Fibroblast of upper back skin (primary cell): ENCODE measurements at places on chromosomes 13 and 19.

DNA sequence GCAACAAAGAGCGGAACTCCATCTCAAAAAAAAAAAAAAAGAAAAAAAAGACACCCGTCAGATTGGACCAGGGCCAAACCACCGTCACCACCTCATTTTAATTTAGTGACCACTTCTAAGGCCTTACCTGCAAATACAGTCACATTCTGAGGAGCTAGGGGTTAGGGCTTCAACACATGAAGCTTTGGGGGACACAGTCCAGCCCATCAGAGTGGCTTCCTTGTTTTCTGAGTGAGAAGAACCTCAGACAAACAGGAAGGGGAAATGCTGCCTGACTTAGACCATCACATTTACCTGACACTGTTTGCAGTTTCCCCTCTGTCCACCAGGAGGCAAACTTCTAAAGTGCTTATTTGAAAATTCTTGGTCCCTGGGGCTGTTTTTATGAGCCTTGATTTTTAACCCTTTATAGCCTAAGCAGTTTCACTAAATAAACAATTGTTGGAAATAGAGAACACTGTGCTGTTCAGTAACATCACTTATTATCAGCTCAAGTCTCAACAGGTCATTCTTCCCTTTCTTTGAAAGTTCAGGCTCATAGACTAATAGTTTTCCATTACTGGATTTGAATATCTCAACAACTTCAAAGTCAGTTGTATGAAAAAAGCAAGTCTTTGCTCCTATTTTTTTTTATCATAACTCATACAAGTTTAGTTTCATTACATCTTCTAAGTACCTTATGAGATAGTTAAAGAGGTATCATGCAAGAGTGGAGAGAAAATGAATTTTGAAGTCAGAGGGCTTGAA, 74.9 kb upstream of the WASF3 start:
- DNase-seq, result peak; percentile 75

DNA sequence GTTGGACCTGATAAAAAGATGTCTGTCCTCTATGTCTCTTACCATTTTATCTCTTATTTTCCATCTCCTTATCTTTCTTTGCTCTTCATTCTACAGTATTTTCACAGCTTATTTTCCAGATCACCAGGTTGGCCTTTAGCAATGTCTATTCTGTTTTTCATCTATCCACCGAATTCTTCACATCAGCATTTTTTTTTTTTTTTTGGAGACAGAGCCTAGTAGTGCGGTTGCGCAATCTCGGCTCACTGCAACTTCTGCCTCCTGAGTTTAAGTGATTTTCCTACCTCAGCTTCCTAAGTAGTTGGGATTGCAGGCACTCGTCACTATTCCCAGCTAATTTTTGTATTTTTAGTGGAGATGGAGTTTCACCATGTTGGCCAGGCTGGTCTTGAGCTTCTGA, 49.0 kb downstream of the DNAJC15 start:
- no peak for DNase-seq

GRCh38 chr13:29284726-29285125, 310.8 kb downstream of the SLC7A1 start:
- DNase-seq, result no peak

DNA sequence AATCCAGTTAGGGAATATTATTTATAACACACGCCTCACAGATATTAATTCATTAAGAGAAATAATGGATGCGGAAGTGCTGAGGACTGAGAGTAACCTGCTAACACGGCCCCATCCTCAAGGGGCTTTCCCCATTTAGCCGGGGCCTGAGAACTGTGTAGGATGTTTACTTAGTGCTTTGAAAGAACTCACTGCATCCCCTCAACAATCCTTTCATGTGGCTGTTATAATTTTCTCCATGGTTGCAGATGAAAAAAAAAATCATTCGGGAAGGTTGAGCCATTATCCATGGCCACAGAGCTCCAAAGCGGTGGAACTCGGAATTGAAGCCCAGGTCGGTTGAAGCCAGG, 98.2 kb downstream of the ING1 start:
- no peak for DNase-seq

DNA sequence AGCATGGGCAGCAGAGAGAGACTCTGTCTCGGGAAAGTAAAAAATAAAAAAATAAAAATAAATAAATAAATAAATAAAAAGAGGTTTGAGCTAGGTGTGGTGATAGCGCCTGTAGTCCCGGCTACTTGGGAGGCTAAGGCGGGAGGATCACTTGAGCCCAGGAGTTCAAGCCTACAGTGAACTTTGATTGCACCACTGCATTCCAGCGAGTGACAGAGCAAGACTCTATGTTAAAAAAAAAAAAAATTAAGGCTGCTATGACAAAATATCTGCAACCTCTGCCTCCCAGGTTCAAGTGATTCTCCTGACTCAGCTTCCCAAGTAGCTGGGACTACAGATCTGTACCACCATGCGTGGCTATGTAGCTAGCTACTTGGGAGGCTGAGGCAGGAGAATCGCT, 3.2 kb upstream of the DENND1C start:
- DNase-seq, result no peak

GRCh38 chr19:48344892-48345291, 18.8 kb downstream of the TMEM143 start:
- DNase-seq, result no peak

DNA sequence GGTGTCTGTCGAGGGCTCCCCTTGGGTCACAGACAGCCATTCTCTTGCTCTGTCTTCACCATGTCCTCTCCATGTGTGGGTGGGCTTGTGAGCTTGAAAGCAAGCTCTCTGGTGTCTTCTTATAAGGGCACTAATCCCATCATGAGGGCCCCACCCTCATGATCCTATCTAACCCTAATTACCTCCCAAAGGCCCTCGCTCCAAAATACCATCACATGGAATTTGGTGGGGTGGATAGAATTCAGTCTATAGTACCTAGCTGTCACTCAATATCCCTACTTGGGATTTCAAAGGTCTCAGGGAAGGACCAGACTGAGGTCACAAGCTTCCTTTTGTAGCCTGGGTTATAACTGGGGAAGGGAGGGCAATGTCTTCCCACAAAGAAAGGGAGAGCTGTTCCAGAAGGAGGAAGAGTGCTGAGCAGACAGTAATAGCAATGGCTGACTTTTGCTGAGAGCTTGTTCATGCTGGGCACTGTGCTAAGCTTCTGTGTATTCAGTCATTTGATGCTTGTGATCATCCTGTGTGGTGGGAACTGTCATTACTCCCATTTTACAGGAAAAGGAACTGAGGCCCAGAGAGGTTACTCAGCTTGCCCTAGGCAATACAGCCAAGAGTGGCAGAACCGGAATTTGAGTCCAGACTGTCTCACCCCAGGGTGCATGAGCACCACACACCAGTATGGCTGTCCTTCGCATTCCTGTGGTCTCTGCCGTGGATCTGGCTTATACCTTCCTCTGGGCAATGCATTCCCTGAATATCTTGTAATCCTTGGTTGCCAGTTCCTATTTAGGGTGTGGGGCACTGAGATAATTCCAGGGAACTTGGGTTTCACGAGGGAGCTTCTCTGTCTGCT, 8.2 kb downstream of the FXYD5 start:
- DNase-seq, result peak; percentile 30

GRCh38 chr13:80530191-80530590, 189.3 kb upstream of the SPRY2 start:
- DNase-seq, result peak; percentile 62

DNA sequence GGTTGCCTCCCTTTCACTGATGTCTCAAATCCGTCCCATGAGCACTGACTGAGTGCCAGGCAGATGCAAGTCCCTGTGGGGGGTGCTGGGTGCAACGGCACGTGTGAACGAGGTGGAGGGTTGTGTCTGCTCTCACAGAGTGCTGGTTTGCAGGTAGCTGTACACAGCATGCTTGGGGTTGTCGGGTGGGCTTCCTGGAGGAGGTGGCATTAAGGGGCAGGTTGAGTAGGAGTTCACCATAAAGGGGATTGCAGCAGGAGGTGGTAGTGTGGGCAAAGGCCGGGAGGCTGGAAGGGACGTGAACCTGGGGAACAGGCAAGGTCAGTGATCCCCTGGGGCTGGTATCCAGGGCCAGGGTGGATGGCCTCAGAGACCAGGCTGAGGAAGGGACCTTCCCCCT, 17.2 kb downstream of the COLGALT1 start:
- DNase-seq, result no peak

DNA sequence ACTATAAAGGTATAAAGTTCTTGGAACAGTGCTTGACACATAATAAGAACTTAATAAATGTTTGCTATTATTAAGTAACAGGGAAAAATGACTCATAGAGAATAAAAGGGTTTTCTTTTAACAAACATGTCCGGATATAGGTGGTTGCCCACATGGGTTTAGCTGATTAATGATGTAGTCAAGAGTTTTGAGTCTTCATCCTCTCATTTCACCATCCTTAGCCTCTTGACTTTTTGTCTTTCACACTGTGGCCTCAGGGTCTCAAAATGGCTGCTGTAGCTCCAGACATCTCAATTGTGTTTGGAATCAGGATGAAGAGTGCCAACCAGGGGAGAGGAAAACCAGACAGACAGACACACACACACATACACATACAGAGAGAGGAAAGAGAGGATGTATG, 97.9 kb downstream of the HSPH1 start:
- no peak for DNase-seq

- no peak for DNase-seq
These were observed 2.4 kb downstream of the LNX2 start for GRCh38 chr13:27617881-27618321.

GRCh38 chr19:30150626-30151025, 208.6 kb downstream of the URI1 start:
- peak; percentile 10 for DNase-seq

DNA sequence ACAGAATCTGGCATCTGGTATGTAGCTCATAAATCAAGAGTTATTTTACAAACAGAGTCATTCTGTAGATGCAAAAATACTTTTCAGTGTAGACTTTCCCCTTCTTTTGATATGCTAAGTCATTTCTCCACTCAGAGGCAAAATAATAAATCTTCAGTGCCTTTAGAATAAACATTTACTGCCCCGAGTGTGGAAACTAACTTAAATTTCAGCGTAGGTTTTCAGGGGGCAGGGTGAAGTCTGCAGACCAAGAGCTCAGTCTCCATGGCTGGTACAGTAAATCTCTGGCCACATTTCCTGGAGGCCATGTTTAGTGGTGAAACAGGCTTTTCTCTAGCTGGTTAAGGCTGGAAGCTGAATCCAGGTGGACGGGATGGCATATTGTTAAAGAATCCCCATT, 13.1 kb upstream of the ADPRHL1 start:
- no peak for DNase-seq

DNA sequence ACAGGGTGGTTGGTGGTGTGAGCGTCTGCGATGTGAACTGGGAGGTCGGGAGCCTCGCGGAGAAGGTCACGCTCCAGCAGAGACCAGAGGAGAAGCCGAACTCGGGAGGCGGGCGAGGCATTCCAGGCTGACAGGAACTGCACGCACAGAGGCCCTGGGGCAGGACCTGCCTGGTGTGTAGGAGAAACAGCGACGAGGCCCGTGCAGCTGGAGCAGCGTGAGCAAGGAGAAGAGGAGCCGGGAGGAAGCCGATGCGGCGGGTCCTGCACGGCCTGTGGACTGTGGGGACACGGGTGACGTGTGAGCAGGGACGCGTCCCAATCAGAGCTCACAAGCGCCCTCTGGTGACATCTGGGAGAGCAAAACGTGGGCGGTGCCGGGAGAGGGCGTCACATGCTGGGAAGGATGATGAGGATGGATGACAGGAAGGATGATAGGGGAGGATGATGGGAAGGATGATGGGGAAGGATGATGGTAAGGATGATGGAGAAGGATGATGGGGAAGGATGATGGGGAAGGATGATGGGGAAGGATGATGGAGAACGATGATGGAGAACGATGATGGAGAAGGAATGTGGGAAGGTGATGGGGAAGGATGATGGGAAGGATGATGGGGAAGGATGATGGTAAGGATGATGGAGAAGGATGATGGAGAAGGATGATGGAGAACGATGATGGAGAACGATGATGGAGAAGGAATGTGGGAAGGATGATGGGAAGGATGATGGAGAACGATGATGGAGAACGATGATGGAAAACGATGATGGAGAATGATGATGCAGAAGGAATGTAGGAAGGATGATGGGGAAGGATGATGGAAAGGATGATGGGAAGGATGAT, 16.1 kb upstream of the MADCAM1 start:
- peak; percentile 58 for DNase-seq

DNA sequence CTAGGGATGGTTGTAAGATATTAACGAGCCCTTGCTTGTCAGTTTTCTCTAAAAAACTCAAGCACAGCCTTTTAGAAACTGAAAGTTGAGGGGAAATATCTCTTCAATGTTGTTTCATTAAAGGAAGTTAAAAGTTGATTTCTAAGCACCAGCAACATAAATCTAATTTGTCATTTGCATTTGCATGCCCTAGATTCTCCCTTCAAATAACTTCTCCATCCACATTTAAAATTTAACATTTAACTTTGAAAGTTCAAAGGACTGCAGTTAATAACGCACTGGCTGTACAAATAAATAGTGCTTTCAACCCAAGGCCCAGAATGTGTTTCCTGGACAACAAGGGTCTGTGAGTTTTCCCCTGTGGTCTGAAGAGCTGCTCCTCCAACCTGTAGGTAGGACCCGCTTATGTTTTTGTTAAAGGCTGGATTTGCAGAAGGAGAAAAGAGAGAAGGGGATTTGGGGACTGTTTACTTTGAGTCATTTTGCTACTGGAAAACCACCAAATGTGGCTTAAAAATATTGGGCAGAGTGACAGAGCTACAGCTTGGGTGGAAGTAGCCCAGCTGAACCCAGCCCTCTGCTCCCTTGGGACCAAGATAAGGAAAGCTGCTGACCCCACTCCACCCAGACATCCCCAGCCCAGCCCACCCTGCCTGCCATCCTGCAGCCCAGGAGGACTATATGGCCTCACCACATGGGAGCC, 39.8 kb downstream of the TNFRSF19 start:
- DNase-seq, result no peak

DNA sequence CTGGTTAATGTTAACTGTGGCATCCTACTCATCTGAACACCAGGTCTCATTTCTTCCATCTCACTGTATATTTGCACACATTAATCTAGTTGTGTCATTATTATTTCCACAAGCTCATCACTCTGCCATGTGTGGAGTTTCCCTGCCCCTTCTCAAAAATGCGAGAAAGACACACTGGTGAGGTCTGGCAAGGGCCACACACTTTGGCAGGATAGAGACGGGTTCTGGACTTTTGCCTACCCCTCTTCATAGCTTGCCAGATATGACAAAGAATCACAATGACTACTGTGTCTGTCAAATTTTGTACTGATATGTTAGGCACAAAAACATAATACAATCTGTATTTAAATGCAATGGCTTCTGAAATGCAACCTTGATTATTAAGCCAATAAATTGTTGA, 12.9 kb downstream of the GPR12 start:
- no peak for DNase-seq

DNA sequence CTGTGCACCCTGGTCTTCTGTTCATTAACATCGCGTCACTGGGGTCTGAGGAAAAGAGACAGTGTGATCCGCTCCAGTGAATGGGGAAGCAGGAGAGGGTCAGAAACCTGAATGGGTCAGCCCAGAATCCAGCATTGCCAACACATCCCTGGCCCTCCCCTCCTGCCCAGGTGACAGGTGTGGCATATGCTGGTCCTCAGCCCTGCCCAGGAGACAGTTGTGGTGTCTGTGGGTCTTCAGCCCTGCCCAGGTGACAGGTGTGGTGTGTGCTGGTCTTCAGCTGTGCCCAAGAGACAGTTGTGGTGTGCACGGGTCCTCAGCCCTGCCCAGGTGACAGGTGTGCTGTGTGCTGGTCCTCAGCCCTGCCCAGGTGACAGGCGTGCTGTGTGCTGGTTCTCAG, 8.0 kb downstream of the TFDP1 start:
- no peak for DNase-seq
